GM12878 (cell line): ENCODE measurements at places on chromosomes 11 and 22. TPM values are rescaled to one million over a fixed set of nuclear protein-coding genes. Genes with fewer than 3 reads are reported as not detected.

Gene MS4A8
- total RNA-seq, result not detected in 2 replicates

Gene PANX2
- 0.32 and 0.44 TPM in 2 replicates for total RNA-seq

Gene APOC3
- total RNA-seq, result 1.2 and 1.9 TPM in 2 replicates

Gene POU2AF1
- 165 and 169 TPM in 2 replicates for total RNA-seq

Gene CHRM1
- total RNA-seq, result not detected in 2 replicates

Gene PLAAT2
- 4.6 and 5.2 TPM in 2 replicates for total RNA-seq

DNA sequence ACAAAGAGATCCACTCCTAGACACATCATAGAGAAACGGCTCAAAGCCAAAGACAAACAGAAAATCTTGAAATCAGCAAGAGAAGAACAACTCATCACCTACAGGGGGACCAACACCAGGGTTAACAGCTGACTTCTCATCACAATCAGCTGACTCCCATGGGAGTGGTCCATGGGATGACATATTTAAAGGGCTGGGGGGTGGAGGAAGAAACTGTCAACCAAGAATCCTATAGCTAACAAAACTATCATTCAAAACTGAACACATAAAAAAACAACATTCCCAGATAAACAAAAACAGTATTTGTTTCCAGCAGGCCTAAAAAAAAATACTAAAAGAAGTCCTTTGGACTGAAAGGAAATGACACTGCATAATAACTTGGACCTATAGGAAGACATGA lies 86.7 kb downstream of the APOL5 start:
- no peak overlapping the region for H3K27ac ChIP-seq
- H3K36me3 ChIP-seq, result no peaks in the 10 kb centered on the region
- DNase-seq, result no peak
- H3K4me3 ChIP-seq, result no peak overlapping the region

GRCh38 chr11:48033918-48034341 lies 53.6 kb downstream of the PTPRJ start:
- H3K4me1 ChIP-seq, result peaks cover 51% of the 10 kb centered on the region
- no peak overlapping the region for H3K27ac ChIP-seq
- no peak overlapping the region for H3K4me3 ChIP-seq
- no peaks in the 10 kb centered on the region; the same call in 1 of the 2 replicates for H3K36me3 ChIP-seq

DNA sequence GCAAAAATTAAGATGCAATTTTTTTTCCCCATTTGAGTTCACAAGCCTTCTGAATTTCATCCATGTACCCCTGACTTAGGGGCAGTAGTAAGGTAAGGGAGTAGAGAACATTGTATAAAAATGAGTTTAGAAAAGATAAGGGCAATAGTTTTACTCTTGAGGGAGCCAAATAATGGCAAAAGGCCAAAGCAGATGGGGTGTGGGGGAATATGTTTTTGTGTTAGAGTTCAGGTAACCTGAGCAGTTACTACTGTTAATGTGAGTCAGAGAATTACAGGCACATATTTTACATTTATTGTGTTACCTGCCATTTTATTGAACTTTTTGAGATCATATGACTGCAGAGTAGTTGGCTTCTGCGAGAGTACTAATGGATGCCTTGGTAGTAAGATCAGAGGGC lies 3.1 kb downstream of the EED start:
- H3K36me3 ChIP-seq, result peaks cover under 1% of the 10 kb centered on the region; the same call in 1 of the 2 replicates
- H3K4me3 ChIP-seq, result peak overlapping the region; percentile 59
- DNase-seq, result no peak
- peaks cover 25% of the 10 kb centered on the region for H3K4me1 ChIP-seq
- peak overlapping the region; percentile 48; the same call in 1 of the 2 replicates for H3K27ac ChIP-seq

GRCh38 chr11:89736566-89736965 lies 26.5 kb downstream of the TRIM77 start:
- no peak overlapping the region for H3K27ac ChIP-seq
- H3K4me1 ChIP-seq, result no peaks in the 10 kb centered on the region
- no peak overlapping the region for H3K4me3 ChIP-seq
- DNase-seq, result no peak
- H3K36me3 ChIP-seq, result no peaks in the 10 kb centered on the region
- no peaks in the 10 kb centered on the region for H3K27me3 ChIP-seq

DNA sequence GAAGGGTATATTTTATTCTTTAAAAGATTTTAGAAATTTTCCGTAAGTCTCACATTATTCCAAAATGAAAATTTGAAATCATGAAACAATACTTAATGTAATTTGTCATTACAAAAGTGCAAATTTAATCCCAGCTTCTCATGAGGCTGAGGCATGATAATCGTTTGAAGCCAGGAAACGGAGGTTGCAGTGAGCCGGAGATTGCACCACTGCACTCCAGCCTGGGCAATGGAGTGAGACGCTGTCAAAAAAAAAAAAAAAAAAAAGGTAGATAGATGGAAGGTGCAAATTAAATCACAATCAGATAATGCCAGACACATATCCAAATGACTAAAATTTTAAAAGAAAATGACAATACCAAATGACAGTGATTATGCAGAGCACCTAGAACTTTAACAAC lies 644.2 kb downstream of the FAM181B start:
- H3K4me3 ChIP-seq, result no peak overlapping the region
- DNase-seq, result no peak
- no peak overlapping the region for H3K27ac ChIP-seq
- H3K4me1 ChIP-seq, result no peaks in the 10 kb centered on the region
- H3K36me3 ChIP-seq, result no peaks in the 10 kb centered on the region

DNA sequence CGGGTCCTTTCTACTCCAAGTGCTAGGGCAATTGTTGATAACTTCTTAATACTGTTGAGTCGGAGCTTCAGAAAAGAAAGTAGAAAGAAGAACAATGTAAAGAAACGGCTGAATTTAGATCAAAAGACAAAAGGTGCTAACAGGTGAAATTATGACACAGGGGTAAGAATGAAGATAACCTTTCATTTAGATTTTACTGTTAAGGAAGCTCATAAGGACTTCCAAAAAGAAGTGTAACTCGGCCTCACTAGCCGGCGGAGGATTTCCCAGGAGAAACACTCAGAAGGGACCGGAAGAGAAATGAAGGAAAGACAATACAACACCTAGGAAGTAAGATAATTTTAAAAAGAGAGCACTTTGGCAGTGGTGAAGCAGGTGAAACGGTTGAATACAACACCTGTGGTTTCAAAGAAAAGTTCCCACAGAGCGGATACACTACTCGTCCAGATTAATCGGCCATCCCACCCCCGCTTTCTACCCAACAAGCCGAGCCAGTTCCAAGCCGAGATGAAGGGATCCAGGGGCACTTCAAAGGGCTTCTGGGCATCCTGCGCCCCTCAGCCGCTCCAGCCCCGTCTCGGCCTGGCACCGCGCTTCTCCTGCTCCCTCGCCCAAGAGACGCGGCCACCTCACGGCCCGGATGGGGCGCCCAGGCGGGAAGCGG lies 737 bp downstream of the PPP2R1B start:
- peaks cover 14% of the 10 kb centered on the region for H3K36me3 ChIP-seq
- H3K4me3 ChIP-seq, result peak overlapping the region; percentile 78
- no peaks in the 10 kb centered on the region for H3K27me3 ChIP-seq
- no peak for DNase-seq
- H3K4me1 ChIP-seq, result no peaks in the 10 kb centered on the region; the same call in 1 of the 2 replicates

GRCh38 chr11:132187386-132187785 lies 817.0 kb downstream of the NTM start:
- H3K27me3 ChIP-seq, result no peaks in the 10 kb centered on the region
- no peak overlapping the region for H3K27ac ChIP-seq
- no peaks in the 10 kb centered on the region for H3K4me1 ChIP-seq
- no peaks in the 10 kb centered on the region for H3K36me3 ChIP-seq

DNA sequence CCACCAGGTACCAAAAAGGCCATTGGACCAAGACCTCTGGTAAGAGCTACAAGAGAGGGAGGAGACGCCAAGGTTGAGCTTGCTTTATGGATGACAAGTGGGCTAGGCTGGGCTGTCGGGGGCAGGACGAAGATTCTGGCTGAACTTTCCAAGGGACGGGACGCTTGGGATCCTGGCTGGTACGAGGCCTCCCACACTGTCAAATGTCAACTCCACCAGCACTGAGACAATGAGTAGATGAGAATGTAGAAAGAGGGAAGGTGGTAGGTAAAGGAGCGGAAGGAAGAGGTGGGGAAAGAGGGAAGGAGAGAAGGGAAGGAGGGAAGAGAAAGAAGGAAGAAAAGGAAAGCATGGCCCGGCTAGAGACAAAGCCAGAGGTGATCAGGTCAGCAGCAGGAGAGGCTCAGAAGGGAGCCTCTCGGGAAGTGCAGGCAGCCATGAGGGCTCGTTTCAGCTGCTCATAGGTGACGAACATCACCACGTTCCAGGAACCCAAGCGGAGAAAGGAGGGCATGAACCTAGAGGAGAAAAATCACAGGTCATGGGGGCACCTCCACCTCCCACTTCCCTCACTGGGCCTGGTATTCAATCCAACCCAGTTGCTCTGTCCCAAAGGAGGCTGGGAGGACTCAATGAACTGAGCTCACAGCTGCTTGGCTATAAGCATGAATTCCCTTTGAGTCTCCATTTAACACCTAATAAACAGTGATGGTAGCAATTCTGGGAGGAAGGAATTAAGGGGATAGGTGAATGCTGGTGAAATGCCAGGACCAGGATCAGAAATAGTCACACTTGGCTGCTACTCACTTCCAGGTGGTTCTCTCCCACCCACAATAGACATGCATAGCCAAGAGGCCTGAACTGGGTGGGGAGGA lies 7.8 kb downstream of the UCP2 start:
- no peak overlapping the region for H3K27ac ChIP-seq
- no peaks in the 10 kb centered on the region for H3K27me3 ChIP-seq
- peaks cover 30% of the 10 kb centered on the region for H3K36me3 ChIP-seq
- no peak overlapping the region for H3K4me3 ChIP-seq
- peaks cover 13% of the 10 kb centered on the region for H3K4me1 ChIP-seq
